ENCODE measurements at places on chromosomes 7 and 10. TPM values are rescaled to one million over a fixed set of nuclear protein-coding genes. Genes with fewer than 3 reads are reported as not detected.

DNA sequence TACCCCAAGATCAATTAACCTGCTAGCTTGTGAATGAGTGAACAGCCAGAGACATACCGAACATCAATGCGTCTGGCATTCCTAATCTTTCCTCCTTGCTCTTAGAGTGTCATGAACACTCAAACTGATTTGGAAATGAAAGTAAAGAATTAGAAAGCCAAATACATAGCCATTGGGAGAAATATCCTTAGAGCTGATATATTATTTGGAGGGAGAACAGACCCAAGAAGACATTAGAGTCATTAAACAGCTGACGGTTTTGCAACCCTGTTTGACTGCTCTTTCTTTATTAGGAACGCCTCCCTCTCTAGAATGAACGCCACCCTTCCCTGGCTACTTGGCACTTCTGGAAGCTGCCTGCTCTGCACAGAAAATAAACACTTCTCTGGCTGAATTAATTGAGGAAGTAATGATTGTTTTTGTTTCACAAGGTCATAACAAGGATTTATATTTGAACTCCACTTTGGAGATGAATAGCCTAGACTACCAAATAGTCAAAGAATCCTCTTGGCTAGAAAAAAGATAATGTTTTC lies 42.8 kb downstream of the CTTNBP2 start:
- DNase-seq, result no peak

GRCh38 chr7:123548406-123548805 lies 9.2 kb downstream of the NDUFA5 start:
- DNase-seq, result no peak

DNA sequence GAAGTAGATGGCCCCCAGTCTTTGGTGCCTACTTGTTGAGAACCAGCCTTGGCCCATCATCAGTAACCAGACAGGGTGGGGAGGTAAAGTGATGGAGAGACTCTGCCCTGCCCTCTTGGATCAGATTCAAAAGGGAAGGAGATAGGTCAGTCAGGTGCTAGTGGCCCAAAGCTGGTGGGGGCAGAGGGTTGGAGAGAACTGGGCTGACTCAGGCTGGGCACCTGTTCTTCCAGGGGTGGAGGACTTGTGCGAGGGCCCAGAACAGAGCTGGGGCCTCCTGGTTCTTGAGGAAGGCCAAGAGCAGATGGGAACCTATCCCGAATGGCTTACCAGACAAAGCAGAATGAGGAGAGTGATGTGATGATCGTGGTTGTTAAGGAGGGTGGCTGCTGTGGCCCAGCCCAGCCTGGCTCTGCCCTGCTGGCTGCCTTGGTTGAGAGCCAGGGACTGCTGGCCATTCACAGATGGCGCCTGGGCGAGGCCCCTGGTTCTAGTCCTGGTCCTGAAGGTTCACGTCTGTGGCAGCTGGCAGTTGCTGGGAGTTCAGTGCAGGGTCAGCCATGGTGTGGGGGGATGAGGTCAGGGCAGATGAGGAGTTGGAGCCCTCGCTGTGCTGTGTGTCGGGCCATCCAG lies 36.6 kb downstream of the PALD1 start:
- no peak for DNase-seq

DNA sequence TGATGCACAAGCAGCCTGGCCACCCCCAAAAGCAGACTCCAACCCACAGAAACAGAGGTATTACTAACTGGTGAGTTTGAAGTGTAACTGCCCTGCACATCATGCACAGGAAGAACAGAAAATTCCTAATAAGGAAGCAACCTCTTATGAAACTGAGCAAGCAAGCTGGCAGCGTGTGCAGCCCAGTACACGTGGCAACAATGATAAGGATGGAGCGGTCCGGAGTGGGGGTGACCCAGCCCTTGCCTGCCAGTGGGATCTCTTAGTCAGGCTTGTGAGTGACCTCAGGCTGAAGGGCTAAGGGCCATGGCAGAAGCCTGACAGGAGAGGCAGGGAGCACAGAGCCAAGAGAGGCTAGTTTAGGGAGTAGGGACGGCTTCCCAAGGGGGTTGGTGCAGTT lies 22.1 kb upstream of the AOAH start:
- no peak for DNase-seq

DNA sequence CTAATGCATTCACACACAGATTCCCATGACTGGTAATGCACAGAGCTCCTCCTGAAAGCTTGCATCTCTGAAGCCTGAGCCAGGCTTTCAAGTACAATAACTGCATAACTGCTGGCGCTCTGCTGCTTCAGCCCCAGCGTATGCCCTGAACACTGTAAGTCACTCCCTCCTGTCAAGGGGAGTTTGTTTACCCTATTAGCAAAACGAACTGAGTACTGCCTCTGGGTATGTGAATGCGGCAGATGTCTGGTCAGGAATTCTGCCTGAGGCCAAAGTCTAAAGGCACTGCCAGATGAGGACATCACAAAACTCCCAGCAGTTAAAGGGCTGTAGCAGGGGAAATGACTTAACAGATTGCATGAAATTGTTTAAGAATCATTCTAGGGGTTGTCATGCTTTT lies 97.7 kb downstream of the NRCAM start:
- DNase-seq, result no peak

DNA sequence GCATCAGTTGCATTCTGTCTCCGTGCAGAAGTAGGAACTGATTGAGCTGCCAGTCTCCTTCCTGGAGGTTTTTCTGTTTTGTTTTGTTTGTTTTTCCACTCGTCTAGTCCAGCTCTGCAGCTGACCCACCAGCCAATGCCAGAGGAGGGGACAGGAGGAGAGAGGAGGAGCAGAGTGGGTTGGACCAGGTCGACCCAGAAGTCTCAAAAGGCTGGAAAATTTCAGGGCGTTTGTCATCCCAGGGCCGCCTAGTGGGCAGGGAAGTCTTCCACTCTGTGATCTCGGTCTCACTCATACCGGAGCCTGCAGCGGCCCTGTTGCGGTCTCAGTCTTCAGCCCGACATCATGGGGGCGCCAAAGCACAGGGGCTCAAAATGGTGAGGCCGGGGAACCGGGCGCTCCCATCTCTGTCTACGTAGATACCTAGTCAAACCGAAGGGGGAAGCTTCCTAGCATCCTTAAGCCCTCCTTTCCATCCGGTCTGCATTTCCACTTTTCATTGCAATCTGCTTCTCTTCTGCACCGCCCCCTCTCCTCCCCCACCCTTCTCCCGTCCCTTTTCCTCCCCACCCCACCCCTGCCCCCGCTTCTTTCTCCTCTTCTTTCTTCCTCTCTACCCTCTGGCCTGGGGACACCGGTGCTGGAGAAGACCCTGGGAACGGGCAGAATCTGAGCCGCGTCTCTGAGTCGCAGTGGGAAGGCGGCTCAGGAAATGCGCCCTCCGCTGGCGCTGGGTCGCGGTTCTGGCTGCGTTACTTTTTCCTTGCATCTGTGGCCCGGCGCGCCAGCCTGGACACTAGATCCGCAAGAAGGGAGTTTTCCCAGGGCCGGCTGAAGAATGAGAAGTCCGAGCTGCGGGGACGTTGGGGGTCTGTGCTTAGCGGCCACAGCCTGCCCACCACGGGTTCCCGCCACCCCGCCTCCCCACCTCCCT lies 16.2 kb upstream of the PAX2 start:
- peak; percentile 72 for DNase-seq

GRCh38 chr10:96276831-96277230 lies 5.5 kb upstream of the BLNK start:
- DNase-seq, result no peak

GRCh38 chr10:6385665-6386064 lies 182.9 kb downstream of the PFKFB3 start:
- DNase-seq, result no peak

DNA sequence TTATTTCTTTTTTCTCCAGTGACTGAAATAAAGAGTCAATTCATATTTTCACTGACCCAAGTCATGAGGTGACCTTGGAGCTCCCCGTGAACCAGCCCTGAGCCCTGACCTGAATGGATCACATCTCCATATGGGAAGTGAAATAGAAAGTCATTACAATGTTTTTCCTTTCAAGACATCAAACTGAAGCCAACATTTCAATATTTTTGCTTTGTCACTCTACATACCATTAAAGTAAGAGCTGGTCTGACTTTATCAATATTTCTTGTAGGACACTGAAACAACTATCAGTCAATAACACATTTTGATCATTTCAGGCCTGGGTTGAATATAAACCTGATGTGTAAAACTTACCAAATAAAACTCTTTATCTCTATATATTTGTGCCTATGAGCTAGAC lies 249.8 kb upstream of the PHF14 start:
- DNase-seq, result no peak

DNA sequence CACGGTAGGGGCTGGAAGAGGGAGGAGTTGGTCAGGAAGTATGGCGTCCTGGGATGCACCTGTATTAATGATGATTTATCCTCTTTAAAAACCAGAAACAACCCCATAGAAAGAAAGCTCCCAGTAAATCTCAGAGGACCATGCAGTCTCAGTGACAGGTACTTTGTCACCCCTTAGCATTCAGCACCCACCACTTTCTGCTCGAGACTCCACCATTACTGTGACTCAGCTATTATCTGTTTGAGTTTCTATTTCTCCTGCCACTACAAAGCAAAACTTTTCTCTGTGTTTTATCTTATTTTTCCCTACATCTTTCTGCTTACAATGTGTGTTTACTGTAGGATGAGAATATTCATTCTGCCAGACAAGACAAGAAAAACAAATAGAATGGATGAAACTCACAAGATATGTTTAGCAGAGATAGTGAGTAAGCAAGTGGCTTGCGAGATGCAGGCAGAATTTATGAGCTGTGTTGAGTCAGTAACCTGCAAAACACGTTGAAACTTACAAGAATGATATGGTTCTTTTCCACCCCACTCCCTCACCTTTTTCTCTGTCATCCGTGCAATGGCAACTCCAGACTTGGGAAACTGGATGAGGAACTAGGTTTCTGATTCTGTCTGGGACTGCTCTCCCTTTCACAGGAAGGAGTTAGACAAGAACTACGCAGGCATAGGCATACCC lies 127.1 kb downstream of the AOAH start:
- DNase-seq, result no peak

DNA sequence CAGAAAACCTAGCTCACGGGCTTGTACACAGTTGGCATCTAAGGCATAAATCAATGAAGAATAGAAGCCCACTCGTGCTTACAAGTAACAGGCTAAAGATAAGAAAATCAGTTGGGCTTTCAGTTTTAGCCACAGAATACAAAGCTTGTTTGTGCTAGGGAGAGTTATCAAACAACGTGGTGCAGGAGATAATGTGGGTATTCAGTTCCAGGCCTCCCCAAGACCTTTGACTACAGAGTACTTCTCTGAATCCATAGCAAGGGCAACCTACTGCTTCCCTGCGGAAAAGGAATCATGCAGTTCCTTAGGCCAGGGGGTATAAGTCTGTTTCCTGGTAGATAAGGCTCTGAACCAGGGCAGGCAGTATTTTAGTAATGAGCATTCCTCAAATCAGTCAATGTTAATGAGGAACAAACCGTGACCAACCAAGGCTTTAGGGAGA lies 219.5 kb upstream of the CSTF2T start:
- DNase-seq, result no peak

DNA sequence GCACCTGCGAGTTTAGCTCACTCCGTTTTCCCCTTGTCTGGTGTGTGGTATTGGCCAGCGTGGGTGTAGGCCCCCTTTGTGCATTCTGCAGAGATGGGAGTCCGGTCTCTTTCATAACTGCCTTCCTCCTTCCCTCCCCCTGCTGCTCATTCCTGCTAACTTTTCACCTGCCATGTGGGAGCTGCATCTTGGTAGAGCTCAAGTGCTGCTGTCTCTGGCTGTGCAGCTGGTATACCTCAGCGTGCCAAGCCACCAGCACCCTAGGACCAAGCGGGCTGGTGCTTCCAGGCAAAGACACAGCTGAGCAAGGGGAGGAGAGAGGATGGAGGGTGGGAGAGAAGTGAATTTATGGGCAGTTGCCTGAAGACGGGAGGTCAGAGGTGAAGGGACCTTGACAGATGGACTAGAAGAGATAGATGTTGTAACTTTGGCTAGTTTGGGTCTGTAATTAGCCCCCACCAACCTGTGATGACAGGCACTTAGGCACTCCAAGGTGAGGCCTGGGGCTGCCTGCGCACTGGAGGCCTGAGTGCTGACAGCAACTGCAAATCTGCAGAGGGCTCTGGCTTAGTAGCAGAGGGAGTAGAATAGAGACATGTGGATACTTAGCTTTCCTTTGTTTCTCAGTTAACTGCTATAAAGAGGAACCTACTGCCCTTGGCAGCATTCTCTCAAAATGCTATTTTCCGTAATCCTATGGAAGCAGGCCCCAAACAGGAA lies 148.8 kb upstream of the AGK start:
- DNase-seq, result no peak

DNA sequence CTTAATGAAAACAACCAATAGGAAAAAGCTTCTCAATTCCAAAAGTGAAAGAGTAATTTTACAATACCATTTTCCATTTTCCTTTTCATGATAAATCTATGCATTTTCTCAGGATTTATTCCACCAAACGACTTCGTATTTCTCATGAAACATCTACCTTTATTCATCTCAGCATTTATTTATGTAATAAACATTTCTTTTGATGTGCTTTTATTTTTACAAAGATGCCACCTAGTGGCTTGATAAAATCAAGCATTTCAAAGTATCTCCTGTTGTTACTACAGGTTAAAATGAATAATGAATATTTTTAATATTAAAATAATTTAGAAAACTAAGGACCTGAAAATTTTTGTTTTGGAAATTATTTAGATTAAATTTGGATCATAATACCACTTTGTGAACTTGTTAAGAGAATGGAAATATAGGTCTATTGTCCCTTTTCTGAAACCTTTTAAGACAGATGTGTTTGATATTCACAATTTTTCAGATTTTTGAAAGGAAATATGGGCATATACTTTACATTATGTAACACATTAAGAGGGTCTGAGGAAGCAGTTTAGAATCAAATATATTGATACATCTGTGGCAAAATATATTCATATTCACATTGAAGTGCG lies 2.7 kb upstream of the IQUB start:
- no peak for DNase-seq

DNA sequence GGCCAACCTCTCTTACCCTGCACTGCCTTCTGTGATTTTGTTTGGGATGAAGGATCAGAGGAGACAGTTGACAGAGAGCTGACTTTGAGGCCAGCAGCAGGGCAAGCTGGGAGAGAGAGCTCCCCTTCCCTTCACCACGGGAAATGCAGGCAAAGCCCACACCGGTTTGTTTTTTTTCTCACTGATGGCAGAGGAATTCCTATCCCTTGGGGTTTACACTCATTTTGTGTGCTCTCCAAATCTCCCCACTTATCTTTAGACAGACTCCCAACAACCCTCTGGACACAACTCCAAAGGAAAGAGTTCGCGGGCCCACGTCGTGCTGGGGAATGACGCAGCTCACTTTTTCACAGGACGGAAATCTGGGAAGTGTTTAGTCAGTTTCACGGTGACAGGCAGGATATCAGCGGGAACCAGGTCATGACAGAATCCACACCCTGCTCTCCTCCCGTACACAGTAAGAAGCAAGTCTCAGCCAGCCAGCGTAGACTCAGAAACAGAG lies 68.3 kb upstream of the FAM171A1 start:
- DNase-seq, result no peak

GRCh38 chr7:29154076-29154475 lies 7.7 kb upstream of the CPVL start:
- DNase-seq, result no peak

Gene HOXA6
- 2.0 TPM for total RNA-seq

Gene FAM20C
- 8.9 TPM for total RNA-seq

Gene GIMAP6
- total RNA-seq, result 75.5 TPM

Gene OR9A2
- not detected for total RNA-seq

Gene ANKRD30A
- not detected for total RNA-seq

Gene SUN3
- total RNA-seq, result not detected

Gene HOXA2
- 0.97 TPM for total RNA-seq
